ENCODE measurements at places on chromosomes 7 and 10.

GRCh38 chr7:129989466-129989865, 36.7 kb upstream of the UBE2H start:
- no peak for DNase-seq

- DNase-seq: no peak
These were observed 28.7 kb downstream of the MALRD1 start for GRCh38 chr10:19077276-19077675.

- DNase-seq: no peak
These were observed 219.8 kb upstream of the FRMD4A start for GRCh38 chr10:14550471-14550981.

DNA sequence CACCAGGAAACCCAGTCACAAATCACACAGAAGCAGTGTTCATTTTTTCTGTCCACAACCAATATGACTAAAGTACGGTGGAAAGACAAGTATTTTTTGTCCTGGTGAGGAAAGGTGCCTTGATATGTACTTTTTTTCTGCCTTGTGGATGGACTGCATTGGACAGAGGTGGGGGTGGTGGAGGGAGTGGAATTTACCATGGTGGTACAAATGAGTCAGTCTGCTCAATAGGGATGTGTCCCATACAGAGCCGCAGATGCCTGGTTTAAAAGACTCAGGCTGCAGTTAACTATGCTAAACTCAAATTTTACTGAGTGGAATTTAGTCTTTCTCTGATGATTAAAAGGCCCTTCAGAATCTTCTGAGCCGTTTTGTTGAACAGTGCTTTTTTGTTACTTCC, 674.5 kb upstream of the GALNT17 start:
- DNase-seq: no peak

DNA sequence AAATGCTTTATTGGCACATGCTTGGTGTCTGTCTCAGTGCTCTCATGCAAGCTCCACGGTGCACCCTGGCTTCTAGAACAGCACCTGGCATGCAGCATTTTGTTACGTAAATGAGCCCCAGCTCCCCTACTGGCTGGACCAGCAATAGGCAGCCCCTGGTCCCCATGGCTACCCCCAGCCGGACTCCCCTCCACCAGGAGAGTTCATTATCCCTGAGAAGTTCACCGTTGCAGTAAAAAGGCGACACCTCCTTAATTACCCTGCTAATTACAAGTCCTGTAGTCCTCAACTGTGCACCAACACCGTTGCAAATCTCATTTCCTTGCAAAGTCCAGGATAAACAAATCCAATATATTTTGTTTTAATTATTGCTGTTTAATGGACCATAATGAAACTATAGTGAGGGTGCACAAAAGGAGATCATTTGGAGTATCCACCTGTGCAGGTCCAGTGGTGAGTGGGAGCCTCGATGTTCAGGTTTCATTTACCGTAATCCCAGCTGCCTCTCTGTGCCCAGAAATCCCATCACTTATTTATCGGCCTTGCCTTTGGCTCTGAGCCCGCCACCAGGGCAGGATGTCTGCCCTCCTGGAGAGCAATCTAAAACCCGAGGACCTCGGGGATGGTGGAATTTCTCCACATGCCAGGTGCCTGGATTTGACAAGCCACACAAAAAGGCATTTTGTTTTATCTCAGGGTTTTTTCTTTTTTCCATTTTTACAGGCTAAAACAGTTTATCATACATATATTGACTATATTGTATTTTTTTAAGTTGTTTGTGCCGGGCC, 12.8 kb upstream of the DRGX start:
- no peak for DNase-seq

DNA sequence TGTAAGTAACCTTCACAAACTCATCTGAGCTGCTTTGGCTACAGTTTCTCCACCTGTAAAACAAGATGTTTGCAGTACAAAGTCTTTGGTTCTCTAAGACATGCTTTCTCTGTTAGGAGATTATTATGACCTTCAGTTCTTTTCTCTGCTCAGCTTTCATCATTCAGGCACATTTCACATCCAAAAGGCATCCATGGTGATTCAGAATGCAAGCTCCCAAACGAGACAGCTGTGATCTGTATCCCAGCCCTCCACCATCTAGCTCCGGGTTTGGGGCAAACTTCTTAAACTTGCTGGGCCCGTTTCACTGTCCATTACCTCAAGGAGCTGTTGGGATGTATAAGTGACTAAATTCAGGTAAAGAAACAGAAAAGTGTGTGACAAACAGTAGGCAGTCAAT, 95.8 kb upstream of the COL1A2 start:
- DNase-seq: no peak

- DNase-seq: no peak
These were observed 28.9 kb upstream of the GPR146 start for GRCh38 chr7:1015196-1016121.

DNA sequence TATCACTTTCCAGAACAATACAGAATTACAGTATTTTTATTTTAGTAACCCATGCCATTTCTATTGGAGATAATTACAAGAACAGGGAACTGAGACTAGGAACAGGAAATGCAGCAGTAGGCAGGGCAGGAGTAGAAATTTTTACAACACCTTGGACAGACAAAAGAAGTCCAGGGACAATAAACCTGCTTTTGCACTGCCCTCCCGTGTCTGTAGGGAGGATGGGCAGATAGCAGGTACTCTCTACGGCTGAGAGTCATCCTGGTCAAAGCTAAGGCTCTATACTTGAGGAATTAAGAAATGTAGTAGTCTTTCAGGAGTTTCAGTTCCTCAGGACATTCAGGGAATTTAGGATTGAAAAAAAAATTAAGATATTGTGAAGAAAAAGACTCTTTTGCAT, 63.4 kb downstream of the VAX1 start:
- peak; percentile 9 for DNase-seq

DNA sequence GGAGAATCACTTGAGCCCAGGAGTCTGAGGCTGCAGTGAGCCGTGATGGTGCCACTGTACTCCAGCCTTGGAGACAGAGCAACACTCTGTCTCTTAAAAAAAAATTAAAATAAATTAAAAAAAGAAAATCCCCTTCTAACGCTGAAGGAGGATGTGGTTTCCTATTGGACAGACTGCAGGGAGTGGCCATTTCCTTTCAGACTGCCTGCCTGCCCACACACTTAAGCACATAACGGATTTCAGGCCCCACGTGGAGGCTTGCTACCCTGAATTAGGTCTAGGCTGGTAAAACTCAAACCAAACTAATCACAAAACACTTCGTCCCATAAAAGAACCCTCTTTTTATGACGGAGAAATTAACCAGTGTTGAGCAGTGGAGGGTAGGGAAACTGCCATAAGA, 34.0 kb downstream of the GATA3 start:
- DNase-seq: no peak

DNA sequence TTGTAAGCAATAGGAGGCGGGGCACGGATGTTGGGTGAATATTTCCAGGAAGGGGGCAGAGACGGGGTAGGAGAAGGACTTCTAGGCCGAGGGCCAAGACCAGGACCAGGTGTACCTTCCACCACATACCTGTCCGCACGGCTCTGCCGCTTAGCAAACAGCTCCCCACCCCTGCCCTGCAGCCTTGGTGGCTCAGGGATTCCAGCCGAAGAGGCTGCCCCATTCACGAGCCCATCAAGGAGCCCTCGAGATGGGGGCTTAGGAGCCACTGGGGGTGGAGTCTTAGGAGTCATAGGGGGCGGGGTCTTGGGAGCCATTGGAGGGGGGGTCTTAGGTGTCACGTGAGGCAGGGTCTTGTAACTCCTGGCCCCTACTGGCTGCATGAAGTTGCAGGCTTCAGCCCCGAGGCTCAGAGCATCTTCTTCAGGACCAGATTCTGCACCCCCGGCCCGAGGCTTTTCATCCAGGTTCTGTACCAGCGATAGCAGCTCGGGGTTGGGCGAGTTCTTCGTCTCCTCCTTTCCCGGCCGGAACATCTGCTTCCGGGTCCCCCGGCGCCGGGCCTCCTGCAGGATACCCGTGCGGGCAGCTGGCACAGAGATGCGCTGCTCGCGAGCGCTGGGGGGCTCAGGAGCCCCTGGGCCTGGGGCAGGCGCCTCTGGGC, 6.1 kb upstream of the MYOZ1 start:
- DNase-seq: no peak

Data from D341Med (cell line).